ENCODE measurements at places on chromosomes 5 and 9. TPM values are rescaled to one million over a fixed set of nuclear protein-coding genes. Genes with fewer than 3 reads are reported as not detected.

DNA sequence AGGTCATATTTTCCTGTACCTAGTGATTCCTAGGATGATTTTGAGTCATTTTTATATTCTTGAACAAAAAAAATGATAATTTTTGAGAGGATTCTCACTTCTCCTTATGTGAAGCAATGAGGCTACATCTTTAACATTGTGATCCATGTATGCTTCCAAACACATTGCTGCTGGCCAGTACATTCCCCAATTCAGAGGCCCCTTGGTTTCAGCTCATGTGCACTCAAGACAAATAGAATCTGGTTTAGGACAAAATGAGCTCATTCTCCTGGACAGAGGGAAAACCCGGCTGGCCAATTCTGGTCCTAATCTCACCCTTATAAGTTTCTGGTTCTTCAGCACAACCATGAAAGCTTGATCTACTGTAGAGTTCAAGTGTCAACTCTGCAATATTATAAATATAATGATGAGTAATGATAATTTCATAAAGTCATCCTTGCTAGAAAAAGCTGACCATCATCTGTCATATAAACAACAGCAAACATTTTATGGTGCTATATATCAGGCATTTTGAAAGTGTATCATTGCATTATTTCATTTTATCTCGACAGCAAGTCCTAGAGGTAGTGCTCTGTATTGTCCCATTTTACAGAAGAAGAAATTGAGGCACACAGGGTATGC is 139.1 kb upstream of the ZNF366 start:
- DNase-seq, result no peak

- DNase-seq, result no peak
These were observed 139.1 kb downstream of the PIP5K1B start for GRCh38 chr9:68844157-68844556.

DNA sequence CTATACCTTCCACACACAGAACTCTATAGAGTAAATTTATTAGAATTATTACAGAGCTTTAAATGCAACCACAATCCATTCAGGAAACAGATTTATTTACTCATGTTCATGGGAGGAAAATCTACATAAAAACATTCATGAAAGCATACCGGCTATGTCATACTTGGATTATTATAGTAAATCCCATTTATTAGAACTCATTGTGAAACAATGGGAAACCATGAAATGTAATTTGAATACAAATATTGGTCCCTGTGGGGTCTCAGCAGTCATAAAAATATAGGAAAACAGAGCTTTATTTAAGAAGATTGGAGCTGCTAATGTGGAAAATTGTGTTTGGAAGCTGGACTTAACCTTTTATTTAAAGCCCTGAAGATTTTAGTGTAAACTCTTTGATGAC is 80.7 kb downstream of the HAPLN1 start:
- DNase-seq, result no peak

- no peak for DNase-seq
These were observed 93.4 kb downstream of the MPDZ start for GRCh38 chr9:13186091-13186490.

The AQP3 gene
- total RNA-seq, result 181 TPM

The MED7 gene
- total RNA-seq, result 9.9 TPM

The IL33 gene
- total RNA-seq, result 31.1 TPM

The BAAT gene
- total RNA-seq, result 0.37 TPM
